SK-N-DZ (cell line): ENCODE measurements at places on chromosomes 4 and X.

DNA sequence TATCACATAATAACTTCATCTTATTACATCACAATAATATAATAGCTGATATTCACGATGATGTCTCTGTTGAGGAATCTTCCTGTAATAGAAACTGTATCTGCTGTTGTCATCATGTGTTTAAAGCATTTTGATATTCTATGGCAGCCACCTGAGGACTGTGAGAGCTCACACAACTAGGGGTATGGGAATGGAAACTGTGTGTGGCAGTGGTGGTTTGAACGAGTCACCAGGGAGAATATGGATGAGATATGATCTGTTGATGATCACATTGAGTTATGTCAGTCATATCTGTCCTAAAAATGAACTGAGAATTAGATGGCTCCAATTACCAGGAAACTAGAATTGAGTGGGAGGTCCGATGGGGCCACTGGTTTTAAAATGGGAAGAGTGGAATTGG, 169.6 kb downstream of the MID1IP1 start:
- DNase-seq = no peak

- DNase-seq = no peak
Measured at GRCh38 chr4:123593655-123594054, 197.1 kb downstream of the SPRY1 start.

- DNase-seq = no peak
Measured at GRCh38 chrX:1763294-1763693, 148.4 kb downstream of the ASMT start.

DNA sequence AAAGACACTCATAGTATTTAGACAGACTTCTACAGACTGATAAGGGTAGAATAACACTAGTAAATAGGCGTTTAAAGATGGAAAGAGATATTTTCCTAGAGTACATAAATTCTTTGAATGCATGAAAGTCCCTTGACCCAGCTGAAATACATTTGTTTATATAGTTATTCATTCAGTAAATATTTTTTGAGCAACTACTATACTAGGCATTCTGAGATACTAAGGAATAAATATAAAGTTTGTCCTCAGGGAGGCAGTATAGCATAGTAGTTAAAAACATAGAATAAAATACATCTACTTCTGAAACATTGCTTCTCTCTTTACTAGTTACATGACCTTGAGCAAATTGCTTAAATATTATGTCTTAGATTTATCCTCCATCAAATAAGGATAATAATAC, 27.4 kb downstream of the HMGN5 start:
- no peak for DNase-seq

DNA sequence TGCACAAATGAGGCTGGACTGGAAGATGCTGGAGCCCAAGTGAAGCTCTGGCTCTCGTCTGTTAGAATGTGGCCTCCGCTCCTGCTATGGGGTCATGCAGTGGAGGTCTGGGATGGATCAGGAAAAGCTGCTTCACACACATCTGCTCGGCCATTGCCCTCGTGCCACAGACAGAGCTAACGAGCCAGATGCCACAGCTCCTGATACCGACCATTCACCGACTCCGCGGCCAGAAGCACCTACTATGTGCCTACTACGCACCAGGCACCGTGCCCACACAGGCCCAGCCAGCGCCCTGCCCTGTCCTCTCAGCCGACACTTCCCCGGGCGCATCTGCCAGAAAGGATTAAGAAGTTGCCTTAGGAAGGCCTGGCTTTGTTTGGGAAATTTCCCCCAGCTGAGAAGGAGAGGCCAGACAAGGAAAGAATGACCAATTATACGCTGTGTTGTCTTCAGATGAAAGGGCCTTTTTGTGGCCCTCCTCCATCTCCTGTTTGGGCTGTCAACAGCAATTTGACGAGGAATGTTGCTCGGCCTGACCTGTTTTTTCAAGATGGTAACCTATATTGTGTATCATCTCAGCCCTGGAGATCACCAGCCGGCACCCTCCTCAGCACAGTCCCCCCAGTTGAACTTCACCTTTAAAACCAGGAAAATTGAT, 34.3 kb downstream of the HMX1 start:
- peak; percentile 37 for DNase-seq

- DNase-seq = no peak
Measured at GRCh38 chr4:91754716-91755115, 549.0 kb upstream of the GRID2 start.

DNA sequence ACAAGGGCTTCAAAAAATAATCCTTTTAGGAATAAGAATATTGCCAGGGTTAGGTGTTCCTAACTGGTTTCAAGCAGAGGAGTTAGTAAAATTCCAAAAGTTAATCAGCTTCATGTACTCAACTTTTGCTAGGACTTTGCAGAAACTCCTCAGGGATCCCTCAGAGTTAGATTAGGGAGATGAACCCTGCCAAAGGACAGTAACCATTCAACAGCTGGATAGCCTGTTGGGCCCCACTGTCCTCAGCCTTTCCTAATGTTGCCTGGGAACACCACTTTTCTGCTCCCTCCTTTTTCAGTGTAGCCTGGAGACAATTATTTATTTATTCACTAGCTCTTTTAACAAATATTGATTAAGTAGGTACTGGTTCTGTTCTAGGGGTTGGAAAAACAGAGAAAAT, 53.8 kb downstream of the NFKB1 start:
- no peak for DNase-seq

DNA sequence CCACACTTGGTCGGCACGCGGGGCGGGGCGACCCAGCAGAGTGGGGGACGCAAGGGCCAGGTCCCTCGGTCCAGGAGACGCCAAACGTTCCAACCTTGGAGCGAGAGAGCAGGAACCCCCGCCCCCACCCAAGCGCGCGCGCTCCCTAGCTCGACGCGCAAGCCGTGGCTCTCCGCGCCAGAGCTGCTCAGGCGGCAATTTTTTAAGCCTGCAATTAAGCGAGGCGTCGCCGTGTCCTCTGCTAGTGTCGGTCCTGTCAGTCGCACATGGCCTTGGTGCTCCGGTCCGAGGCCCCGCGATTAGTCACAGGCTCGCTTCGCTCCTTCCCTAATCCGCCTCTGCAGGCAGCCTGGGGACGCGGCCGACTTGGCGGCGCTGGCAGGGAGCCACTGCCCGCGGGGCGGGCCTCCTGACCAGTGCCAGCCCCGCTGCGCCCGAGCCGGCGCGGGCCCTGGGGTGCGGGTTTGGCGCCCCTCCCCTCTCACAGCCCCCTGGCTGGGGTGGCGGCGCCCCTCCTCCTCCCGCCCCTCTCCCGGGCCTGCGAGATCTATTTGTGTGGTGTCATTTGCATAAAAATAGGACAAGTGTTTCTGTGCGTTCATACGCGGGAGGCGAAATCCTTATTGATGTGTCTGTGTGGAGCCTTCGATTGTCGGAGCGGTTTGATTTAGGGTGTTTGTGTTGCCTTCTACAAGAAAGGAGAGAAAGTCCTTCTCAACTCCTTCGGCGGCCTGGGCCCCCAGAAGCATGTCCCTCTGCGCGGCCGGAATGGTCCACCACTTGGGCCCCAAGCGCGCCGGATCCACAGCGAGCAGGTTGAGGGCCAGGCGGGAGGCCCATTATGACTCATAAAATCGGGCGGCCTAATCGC, 9.8 kb upstream of the BCOR start:
- no peak for DNase-seq

DNA sequence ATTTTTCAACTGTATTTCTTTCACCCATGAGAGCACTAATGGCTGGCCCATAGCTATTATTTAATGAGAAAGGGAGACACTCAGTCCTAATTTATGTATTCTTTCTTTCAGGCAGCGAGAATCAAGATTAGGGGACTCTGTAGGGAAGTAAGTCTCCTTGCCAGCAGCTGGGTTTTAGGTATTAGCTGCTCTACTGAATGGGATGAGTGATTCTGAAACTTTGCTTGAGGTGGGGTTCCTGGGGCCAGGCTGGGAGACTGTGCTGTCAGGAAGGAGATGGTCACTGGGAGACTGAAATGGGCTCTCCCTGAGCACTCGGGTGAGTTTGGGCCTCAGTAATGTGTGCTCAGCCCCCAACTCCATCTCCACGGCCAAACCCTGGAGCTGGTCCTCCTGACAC, 78.7 kb downstream of the LNX1 start:
- no peak for DNase-seq

DNA sequence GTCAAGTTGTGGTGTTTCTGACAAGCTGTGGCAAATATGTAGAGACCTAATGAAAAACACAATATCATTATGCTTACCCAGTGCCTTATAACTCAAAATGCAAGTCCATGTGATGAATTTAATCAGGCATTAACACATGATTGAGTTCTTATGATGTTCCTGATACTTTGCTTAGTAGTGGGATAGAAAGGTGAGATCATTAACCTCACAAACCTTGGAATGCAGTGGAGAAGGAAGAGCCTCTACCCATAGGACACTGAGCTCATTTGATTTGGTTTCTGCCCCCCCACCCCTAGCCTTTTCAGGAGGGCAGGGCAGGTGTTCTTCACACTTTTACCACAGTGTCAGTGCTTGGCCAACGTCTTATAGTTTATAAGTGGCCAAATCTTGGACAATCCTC, 683.6 kb upstream of the CPEB2 start:
- no peak for DNase-seq

- DNase-seq = no peak
Measured at GRCh38 chr4:146029147-146029546, 90.5 kb upstream of the ZNF827 start.

- DNase-seq = no peak
Measured at GRCh38 chrX:121120690-121121605, 73.5 kb downstream of the GLUD2 start.

DNA sequence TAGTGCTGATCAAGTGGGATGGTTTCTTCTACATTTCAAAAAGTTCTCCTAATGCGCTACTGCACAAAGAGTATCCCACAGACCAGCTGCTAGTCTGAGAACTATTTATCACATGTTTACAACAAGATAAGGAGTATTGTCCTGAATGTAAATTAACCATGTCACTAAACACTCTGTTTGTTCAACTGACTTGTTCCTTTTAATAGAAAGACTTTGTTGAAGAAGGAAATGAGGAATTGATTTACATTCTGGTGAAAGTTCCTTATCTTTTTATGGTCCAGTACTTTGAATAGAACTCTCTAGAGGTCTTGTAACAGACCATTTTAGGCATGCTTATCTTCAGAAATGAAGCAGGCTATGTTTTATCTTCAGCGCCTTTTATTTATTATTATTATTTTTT, 67.3 kb upstream of the IL13RA1 start:
- DNase-seq = no peak

DNA sequence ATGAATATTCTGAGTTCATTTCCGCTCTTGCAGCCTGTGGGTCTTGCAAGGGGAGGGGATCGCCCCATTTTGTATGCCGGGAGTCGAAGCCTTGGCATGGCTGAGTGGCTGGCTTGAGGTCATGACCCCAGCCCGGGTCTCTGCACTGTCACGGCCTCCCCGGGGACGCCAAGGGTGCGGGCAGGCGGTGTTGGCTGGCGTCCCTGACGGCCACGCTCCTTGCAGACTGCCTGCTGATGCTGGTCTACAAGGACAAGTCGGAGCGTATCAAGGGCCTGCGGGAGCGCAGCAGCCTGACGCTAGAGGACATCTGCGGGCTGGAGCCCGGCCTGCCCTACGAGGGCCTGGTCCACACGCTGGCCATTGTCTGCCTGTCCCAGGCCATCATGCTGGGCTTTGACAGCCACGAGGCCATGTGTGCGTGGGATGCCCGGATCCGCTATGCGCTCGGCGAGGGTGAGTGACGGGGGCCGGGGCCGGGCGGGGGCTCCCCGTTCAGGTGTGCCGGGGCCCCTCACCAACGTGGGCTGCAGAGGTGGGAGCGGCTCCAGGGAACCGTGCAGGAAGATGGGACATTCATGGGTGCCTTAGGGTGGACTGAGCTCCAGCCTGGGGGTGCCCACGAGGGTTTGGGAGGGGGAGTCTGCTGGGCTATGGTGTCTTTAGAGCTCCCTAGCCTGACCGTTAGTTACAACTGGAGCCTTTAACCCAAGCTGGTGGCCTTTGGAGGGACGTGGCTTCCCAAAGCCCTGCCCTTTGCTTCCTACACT, 10.3 kb downstream of the DOK7 start:
- DNase-seq = no peak

- DNase-seq = no peak
Measured at GRCh38 chrX:29487214-29487613, 728.1 kb upstream of the MAGEB2 start.

DNA sequence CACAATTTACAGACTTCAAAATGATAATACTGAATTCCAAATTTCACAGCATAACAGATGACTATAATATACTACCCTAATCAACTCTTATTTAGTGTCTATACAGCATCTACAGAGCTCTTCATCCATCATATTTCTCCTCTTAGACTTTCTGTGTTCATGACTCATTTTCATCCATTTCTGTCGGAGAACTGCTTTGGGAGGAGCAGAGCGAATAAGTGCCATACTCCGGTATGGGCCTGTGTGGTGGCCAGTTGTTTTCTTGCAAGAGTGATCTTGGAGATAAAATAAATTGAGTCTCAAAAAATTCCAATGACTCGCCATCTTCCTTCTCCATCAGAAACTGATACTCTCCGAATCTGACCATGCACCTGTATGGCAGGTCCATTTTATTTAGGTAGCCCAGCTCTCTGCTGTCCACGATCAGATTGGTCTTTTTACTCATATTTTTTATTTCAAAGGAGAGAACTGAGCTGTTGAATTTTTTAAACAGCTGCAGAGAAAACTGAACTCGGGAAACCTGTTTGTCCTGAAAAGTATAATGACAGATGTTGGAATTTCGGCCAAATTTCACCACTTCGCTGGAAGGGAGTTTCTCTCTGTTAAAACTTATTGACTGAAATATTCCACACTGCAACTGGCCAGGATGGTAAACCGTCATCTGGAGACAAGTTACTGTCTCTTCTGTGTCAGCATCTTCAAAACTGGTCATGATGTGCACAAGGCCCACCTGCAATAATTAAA, 7.8 kb downstream of the TIFA start:
- DNase-seq = no peak
